ENCODE measurements at places on chromosomes 7 and 10. TPM values are rescaled to one million over a fixed set of nuclear protein-coding genes. Genes with fewer than 3 reads are reported as not detected.

- no peak overlapping the region for H3K4me3 ChIP-seq
- H3K27me3 ChIP-seq, result no peaks in the 10 kb centered on the region
- no peak for DNase-seq
Observed at GRCh38 chr10:32445036-32445435, 904 bp upstream of the CCDC7 start.

The C10orf53 gene
- total RNA-seq, result not detected

- no peaks in the 10 kb centered on the region for H3K27me3 ChIP-seq
- no peak for DNase-seq
- no peak overlapping the region for H3K4me3 ChIP-seq
- no peak overlapping the region for H3K27ac ChIP-seq
Observed at GRCh38 chr7:134920026-134920753, 66.1 kb upstream of the AGBL3 start.

- DNase-seq, result no peak
- no peak overlapping the region for H3K27ac ChIP-seq
- H3K4me1 ChIP-seq, result no peaks in the 10 kb centered on the region
- no peaks in the 10 kb centered on the region for H3K27me3 ChIP-seq
- no peaks in the 10 kb centered on the region for H3K36me3 ChIP-seq
- H3K4me3 ChIP-seq, result no peak overlapping the region
Observed at GRCh38 chr10:21300551-21300950, 224.9 kb downstream of the SKIDA1 start.

DNA sequence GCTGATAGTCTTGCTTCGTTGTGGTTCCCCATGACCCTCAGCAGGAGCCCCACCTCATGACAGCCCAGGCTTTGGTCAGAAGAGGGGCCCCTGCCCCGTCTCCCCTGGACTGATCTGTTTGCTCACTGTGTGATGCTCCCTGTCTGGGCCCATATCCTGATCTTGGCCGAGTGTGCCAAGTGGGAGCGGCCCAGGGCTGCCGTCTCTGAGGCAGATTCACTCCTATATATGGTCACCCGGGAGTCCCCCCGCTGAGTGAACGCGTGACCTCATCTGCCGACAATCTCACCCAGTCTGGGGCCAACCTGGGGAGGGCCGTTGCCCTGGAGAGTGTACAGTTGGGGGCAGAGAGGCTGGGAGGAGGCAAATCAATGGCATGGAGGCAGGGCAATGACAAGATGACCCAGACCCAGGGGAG lies 34.5 kb downstream of the PPIF start:
- no peaks in the 10 kb centered on the region for H3K36me3 ChIP-seq
- H3K27ac ChIP-seq, result no peak overlapping the region
- no peak for DNase-seq

The FEZF1 gene
- not detected for total RNA-seq

Measured in natural killer cell (primary cell).